ENCODE measurements at places on chromosomes 1 and 21.

DNA sequence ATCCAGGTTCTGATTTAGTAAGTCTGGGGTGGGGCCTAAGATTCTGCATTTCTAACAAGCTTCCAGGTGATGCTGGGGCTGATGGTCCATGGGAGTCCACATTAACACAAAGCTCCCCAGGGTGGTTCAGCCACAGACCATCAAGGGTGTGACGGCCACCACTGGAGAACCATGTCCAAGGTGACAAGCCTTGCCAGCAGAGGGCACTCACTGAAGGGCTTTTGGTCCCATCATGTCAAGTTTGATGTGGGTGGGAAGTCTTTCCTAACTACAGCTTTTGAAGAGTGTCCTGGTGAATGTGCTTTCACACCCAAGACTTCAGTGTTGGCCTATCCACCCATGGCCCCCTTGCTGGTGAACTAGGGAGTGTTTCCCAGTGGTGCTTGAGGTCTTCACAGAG lies 67.1 kb downstream of the UBE2T start:
- no peak for DNase-seq

DNA sequence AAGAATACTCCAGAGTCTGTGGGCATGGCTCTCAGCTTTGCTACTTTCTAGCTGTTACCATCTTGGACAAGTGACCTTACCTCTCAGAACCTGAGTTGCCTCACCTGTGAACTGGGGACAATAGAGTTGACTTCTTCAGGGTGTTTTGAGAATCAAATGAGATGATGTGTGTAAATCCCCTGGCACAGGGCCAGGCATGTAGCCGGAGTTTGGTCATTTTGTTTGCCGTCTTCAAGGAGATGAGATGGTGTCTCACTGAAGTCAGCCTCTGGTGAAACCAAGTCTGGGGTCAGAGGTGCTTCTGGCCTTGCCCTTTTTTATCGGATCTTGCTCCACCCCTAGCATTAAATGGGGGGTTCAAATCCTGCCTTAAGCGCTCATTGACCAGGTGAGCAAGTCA lies 149.2 kb upstream of the TMEM51 start:
- no peak for DNase-seq

- DNase-seq = no peak
Observed at GRCh38 chr1:205538235-205538840, 33.9 kb downstream of the CDK18 start.

GRCh38 chr1:42272920-42273319 lies 62.1 kb downstream of the FOXJ3 start:
- DNase-seq = no peak

DNA sequence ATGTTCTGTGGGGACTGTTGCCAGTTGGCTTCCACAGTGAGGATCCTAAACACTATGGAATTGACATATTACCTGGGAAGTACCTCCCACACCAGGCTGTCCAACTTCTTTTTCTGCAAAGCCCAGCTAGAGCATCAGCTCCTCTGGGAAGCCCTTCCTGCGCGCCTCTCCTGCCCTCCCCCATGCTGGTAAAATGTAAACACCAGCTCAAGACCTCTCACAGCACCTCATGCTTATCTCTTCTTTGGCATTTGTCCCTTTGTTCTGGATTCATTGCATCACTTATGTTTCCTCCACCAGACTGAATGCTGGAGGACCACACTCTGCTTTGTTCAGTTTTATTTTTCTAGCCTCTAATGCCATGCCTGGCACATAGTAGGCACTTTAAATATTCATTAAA lies 172.1 kb downstream of the HHAT start:
- no peak for DNase-seq

DNA sequence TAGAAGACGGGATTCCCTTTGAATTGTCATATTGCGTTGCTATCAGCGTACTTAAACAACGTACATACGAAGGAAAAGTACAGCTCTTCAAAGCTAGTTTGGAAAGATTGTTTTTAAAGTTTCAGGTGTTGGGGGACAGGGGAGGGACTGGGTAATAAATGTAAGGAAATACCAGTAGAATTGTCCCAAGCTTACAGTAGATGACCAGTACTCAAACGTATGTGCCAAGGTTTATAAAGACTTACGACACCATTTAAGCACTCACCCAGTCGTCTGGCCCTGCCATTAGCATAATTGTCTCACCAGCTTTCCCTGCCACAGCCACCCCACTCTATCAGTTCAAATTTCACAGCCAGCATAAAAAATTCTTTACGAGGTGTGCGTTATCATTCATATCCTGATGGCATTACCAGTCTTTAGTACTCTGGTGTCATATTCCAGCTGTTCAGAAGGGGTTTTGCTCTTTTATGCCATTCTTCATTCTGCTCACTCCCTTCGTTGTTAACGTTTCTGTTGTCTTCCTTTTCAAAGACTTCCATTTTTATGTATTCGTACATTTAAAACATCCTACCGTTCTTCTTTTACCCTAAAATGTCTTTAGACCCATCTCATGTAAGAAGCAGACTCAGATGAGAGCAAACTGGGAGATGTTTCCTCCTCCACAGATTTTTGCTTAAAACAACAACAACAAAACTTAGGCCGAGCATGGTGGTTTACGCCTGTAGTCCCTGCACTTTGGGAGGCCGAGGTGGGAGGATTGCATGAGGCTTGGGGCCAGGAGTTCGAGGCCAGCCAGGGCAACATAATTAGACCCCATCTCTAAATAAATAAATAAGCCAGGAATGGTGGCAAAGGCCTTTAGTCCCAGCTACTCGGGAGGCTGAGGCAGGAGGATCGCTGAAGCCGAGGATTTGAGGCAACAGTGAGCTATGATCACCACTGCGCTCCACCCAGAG lies 1.0 kb upstream of the HP1BP3 start:
- DNase-seq = no peak

DNA sequence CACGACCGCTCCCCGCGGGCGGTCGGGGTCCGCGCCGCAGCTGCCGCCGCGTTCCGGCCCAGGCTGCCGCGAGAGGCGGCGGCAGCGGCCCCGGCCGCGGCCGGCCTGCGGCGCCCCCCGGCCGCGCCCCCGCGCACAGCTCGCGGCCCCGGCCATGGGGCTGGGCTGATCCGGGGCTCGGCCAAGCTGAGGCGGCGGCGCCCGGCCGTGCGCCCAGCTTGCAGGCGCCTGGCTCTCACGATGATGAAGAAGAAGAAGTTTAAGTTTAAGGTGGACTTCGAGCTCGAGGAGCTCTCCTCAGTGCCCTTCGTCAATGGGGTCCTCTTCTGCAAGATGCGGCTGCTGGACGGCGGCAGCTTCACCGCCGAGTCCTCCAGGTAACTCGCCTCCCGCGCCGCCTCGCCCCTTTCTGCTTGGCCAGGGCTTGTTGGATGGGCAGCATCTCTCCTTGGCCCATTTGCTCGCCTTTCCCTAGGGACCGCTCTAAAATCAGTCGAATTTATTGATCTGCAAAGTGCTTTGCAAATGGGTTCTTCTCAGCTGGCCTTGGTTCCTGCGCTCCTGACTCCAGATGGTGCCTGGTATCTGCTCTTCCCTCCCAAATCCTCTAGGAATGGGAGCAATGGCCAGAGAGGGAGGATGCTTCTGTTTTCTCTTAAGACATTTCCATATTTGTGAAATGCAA lies 431 bp downstream of the EEIG2 start:
- no peak for DNase-seq
